CD4-positive, alpha-beta T cell (primary cell): ENCODE measurements at places on chromosomes 4 and X.

GRCh38 chrX:107861056-107861455 is 35.4 kb downstream of the MID2 start:
- DNase-seq, result no peak

- no peak for DNase-seq
These were observed 84.3 kb downstream of the SPRY1 start for GRCh38 chr4:123480706-123481418.

DNA sequence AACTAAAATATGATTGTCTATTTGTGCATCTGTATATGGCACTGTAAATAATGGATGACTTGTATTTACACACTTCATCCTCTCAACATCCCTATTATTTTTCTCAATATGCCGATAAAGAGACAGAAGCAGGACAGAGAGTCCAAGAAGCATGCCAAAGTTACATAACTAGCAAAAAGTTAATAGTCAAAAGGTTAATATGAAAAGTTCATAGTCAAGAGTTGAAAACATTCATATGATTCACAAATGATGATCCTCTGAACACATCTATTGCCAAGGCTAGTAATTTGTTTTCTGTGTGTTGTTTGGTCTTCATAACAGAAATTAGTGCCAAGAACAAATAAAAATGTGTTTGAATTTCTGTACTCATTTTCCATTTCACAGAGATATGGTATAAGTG is 231.0 kb downstream of the ADAMTS3 start:
- no peak for DNase-seq

DNA sequence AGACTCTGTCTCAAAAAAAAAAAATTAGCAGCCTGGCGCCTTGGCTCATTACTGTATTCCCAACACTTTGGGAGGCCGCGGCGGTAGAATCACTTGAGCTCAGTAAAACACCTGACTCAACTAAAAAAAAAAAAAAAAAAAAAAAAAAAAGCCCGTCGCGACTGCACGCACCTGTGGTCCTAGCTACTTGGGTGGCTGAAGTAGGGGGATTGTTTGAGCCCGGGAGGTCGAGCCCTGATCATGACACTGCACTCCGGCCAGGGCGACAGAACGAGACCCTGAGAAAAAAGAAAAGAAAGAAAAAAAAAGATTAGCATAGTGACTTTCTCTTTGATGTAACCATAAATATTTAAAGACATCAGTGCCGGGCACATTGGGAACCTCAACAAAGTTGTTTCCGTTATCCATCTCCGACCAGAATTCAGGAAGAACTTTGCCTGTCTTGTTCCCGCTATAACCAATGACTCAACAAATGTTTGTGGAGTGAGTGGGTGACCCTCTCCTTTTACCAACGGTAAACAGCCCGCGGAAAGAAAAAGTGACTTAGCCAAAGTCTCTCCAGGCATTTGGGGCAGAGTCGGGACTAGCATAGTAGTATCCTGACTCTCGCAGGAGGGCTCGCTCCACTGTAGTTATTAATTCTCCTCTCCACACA is 553 bp upstream of the MED28 start:
- no peak for DNase-seq

DNA sequence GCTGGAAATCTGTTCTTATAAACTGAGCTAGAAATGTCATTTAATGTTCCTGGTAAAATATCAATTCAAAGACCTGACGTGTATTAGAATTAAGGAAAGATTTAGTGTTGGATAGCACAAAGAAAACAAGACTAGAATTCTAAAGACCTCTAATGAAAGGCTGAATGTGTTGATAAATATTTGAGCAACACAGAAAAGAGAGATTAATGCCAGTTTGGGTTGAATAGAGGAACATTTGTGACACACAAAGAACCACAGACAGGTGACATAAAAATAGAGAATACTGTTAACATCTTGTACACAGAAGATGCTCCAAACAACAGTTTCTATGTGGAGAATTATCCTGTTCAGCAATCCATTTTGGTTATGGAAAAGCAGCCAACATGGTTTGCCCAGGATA is 222.1 kb upstream of the GALNT7 start:
- DNase-seq, result no peak

DNA sequence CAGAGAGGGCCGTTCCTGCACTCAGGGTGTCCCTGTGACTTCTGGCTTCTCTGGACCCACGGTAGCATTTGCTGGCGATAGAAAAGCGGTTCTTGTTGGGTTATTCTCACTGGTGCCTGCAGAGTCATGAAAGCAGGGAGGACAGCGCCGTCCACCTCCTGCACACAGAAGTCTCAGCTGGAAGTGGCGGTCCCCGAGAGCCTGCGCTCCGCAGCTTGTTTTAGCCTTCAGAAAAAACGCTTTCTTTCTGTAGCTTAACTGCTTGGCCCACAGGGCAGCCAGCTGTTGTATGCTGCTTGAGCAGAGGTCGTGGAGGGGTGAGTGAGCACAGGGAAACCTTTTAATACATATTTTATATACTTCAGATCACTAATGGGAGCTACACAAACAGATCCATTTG is 400.7 kb upstream of the FAT1 start:
- DNase-seq, result no peak

DNA sequence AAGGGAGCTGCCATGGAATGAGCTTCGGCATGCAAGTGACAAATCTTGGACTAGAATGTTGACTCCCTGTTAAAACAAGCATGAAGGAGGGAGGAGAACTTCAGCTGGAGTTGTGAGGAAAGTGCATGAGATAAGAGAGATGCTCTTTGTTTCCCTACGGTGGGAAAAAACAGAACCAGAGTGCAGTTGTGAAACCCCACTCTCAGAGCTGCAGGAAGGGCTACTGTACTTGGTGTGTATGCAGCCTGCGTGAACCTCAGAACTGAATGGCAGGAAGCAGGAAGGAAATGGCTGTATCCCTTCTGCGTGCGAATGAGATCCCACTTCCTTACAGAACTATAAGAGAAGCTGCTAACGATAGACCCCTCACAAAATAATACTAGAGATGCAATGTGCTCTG is 57.2 kb downstream of the EGF start:
- no peak for DNase-seq

DNA sequence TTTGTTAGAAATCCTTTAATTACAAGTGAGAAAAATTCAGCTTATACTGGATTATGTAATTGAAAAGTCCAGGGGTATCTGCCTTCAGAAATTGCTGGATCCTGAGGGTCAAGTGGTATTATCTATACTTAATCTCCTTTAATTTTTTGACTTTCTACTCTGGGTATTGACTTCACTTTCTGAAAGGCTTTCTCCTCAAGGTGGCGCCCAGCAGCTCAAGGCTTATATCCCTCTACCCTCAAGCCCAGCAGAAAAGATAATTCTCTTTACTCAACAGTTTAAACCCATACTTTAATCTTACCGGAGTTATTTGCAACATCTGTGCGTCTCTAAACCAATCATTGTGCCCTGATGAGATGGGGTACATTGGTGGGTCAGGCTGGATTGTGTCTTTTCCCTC is 129.5 kb downstream of the LARP7 start:
- DNase-seq, result no peak

DNA sequence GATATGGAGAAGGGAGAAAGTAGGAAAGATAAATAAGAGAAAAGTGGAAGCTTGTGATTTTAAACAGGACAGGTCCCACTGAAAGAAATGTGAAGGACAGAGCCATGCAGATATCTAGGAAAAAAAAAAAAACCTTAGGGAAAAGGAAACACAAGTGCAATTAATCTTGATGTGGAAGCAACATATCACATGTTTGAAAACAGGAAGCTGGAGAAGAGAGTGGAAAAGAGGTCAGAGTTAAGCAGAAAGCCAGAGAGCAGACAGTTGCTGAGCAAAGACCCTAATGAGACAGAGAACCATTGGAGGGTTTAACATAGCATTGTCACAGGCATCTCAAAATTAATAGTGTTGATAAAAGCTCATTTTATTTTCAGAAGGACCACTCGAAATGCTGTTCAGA is 89.7 kb downstream of the SPOCK3 start:
- DNase-seq, result no peak

DNA sequence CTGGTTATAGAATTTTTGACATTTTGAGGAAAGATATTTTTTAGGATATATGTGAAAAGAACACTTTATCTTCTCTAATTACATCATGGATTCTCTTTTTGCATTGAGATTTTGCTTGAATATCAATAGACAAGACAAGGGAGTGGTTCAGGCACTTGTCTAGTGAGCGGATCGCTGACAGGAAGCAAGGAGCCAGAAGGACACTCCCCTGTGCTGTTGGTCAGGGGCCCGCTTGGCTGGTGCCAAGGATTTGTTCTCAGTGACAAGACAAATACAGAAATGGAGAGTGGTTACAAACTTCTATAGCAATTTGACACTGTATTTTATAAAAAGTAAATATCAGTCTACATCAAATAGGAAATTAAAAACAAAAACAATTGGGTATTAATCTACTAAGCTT is 60.0 kb downstream of the SLC9B1 start:
- no peak for DNase-seq

GRCh38 chrX:129980540-129981199 is 1.8 kb upstream of the BCORL1 start:
- DNase-seq, result no peak

- DNase-seq, result no peak
These were observed 556.8 kb upstream of the LCORL start for GRCh38 chr4:18578307-18578706.

GRCh38 chr4:15410750-15411149 is 17.1 kb upstream of the C1QTNF7 start:
- no peak for DNase-seq

DNA sequence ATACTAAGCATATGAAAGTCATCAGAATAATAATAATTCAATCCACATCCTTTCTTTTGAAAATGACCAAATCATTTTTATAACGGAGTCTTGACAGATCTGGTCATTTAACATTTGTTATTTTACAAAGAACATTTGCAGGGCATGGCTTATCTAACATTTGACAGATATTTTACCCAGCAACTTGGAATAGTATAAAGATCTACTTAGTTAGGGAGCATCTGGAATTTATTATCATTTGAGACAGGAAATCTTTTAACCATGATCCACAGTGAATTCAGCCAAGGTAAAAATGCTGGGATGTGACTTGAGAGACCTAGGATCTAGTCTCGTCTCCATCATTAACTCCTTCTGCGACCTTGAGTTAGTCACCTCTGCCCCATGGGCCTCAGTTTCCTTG is 22.4 kb downstream of the STARD8 start:
- no peak for DNase-seq

DNA sequence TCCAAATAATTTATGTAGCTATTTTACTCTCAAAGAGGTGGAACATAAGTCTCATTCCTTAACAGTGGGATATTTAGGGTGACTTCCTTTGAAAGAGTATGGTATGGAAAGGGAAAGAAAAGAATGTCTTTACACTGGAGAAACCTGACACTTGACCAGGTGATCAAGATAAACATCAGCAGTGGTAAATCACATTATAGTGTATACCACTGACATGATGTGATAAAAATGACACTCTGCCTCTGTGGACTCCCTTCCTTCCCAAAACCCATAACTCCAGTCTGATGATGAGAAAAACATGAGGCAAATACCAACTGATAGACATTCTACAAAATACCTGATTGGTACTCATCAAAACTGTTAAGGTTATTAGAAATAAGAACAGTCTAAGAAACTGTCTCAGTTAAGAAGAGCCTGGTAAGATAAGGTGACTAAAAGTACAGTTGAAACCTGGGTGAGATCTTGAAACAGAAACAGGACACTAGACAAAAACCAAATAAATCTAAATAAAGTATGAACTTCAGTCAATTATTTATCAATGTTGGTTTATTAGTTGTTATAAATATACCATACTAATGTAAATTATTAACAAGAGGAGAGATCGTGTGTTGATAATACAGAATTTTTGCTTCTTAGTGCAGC is 144.2 kb upstream of the PCDH18 start:
- no peak for DNase-seq

DNA sequence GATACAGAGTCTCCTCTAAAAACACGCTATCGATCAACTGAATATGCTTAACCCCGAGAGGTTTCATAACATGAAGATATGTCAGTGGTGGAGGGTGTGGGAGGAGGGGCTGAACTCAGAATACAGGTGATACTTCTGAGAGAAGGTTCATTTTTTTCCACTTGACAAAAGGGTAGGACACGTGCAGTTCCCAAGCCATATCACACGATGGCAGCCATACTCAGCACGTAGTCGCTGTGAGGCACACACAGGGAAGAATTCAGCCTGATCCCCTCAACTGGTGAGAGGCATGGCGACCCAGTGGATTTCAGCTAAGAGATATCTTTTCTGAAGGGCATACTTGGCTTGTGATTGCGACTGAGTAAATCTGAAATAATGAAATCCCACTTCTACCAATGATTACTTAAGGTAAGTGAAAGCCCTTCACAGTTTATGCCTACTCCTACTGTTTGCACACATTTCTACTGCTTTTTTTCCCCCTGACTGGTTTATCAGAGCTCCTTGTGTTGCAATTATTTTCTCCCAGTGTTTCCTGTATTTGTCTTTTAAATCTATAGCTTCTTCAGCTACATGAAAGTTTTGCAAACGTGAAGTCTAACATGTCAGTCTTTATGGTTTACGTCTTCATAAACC is 133.1 kb downstream of the CORIN start:
- DNase-seq, result no peak

DNA sequence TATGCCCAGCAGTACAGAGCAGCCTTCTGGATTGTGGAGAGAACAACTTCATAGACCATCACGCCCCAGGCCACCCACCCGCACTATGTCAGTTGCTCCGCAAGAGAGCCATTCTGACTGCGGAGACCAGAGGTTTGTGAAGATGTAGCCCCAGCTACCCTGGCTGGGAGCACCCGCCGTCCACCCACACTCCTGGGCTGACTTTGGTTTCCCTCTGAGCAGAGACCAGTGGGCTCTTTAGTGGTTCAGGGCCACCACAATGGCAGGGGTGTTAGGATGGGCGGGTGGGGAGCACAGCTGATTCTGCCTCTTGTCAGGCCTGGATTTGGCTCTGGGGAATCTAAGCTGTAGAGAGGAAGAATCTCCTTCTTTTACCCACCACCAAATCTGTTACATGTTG is 313.4 kb downstream of the LDB2 start:
- DNase-seq, result no peak

DNA sequence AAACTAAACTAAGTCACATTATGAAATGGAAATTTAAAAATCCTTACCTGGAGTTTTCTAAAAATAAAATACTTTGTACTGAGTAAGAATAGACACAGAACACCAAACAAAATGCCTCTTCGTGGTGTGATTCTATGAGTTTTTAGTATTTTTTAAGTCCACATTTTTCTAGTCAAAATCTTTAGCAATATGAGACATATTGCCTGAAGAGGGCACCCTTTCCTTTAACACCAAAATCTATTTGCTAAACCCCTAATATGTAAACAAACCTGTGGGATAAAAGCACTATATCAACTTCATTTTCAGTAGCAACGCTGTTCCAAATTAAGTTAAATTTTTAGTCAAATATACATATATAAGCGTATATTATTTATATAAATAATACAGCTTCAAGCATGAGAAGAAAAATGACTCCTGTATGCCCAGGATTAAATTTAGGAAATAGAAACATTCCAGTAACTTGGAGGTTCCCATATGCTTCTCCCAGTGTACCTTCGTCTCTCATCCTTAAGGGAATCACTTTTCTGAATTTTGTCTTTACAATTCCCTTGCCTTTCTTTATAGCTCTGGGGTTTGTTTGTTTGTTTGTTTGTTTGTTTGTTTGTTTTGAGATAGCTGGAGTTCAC is 23.0 kb upstream of the PGM2 start:
- DNase-seq, result no peak

GRCh38 chr4:4462970-4463369 is 76.1 kb downstream of the NSG1 start:
- DNase-seq, result no peak
